ENCODE measurements at places on chromosomes 12 and 14.
A peak's percentile ranks its signal among the peaks of the same experiment; 100 is the strongest.

GRCh38 chr12:46892887-46893286 lies 67.1 kb upstream of the SLC38A4 start:
- DNase-seq, result no peak

GRCh38 chr12:14256555-14257169 lies 108.8 kb upstream of the ATF7IP start:
- DNase-seq, result peak; percentile 62

DNA sequence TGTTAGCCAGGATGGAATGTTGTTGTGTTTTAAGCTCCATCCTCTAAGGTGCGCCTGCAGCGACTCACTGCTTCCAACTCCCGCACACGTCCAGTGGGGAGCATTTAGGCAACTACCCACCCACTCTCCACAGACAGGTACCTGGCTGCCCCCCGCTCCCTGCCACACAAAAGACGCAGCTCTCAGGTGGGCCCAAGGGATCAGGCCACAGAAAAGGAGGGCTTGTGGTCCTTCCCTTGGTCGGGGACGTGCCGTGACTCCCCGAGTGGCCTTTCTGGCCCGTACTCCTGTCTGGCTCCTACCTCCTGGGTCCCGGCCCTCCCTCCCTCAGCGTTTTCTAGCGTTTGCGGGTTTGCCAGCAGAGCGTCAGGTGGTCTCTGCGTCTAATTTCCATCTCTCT lies 16.2 kb downstream of the TEDC1 start:
- DNase-seq, result no peak

DNA sequence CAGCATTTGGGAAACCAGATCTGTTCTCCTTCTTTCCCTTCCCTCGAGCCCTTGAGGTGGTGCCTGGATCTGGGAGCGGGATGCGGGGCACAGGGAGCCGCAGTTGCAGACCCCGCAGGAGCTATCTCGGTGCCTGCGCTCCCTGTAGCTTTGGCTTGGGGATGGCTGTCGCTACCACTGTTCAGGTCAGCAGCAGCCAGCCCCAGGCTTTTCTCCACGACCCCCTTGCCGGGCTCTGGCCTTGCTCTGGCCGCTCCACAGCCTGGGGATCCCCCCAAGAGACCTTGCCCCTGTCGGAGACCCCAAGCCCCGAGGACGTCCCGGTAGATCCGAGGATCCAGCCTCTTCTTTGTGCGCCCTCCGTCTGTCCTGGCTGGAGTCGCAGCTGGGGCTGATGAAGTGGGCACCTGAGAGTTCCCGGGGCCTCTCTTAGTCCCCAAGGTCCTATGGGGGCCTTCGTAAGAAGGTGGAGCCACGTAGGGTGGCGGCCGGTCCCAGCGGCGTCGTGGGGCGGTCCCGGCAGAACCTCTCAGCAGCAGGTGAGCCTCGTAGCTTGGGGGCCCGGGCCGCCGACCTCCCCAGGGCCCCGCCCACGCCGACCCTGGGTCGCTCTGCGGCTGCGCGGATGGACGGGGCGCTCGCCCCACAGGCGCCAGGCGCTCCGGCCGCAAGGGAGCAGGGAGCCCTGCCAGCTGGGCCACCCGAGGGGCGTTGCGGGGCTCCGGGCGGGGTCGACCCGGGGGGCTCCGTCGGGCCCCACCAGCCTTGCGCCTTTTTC lies 1.3 kb downstream of the DDN start:
- no peak for DNase-seq

- DNase-seq, result no peak
These were observed 129.0 kb downstream of the RBM19 start for GRCh38 chr12:113837084-113837483.

GRCh38 chr14:36512585-36513003 lies 7.4 kb downstream of the NKX2-1 start:
- DNase-seq, result no peak

DNA sequence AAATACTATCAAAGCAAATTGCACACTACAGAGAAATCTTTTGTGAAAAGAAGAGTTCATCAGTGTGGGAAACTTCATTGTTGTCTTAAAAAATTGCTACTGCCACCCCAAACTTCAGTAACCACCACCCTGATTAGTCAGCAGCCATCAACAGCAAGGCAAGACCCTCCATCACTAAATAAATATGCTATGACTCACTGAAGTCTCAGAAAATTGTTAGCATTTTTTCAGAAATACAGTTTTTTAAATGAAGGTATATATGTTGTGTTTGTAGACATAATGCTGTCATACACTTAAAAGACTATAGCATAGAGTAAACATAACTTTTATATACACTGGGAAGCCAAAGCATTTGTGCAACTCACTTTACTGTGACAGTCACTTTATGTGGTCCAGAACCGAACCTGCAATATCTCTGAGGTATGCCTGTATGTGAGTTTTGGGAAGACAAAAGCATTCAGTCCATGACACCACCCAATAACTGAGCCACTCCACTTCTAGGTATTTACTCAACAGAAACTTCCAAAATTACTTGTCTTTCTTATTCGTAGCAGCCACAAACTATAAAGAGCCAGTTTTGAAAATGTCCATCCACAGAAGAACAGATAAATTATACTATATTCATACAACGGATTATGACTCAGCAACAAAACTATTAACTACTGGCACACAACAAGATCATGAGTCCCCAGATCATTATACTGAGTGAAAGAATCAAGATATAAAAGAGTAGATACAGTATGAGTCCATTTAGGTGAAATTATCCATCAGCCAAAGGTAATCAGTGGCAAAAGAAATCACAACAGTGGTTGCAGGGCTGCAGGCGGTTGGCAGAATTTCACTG lies 649.6 kb downstream of the BCL11B start:
- DNase-seq, result no peak

- DNase-seq, result no peak
These were observed 598 bp downstream of the HIF1A start for GRCh38 chr14:61695695-61696527.

DNA sequence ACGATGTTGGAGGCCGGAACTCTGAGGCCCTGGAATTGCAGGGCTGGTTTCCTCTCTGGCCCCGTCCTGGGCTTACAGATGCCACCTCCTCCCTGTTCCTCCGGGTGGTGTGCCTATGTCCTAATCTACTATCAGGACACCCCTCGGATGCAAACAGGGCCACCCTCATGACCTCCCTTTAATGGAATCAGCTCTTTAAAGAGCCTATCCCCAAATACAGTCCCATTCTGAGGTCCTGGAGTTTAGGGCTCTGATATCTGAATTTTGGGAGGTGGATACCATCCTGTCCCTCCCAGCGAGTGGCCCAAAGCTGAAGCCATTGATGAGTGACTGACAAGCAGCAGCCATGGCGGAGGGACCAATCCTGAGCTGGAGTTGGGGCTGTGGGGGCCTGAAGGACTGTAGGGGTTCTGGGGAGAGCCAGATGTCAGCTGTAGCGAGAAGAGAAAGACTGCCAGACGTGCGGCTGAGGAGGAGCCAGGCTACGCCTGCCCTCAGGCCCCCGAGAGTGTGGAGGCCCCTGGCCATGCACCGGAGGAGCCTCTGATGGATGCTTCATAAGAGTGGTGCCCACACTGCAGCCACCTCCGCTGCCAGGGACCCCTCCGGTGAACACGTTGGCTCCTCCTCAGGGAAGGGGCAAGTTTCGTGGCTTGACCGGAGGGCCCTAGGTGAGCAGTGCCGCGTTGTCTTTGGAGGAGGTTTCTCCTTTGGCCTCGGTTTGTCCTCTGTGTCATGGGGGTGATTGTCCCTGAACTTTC lies 100.2 kb downstream of the KIF26A start:
- DNase-seq, result peak; percentile 16

GRCh38 chr12:54376596-54376995 lies 7.9 kb downstream of the ZNF385A start:
- DNase-seq, result no peak

DNA sequence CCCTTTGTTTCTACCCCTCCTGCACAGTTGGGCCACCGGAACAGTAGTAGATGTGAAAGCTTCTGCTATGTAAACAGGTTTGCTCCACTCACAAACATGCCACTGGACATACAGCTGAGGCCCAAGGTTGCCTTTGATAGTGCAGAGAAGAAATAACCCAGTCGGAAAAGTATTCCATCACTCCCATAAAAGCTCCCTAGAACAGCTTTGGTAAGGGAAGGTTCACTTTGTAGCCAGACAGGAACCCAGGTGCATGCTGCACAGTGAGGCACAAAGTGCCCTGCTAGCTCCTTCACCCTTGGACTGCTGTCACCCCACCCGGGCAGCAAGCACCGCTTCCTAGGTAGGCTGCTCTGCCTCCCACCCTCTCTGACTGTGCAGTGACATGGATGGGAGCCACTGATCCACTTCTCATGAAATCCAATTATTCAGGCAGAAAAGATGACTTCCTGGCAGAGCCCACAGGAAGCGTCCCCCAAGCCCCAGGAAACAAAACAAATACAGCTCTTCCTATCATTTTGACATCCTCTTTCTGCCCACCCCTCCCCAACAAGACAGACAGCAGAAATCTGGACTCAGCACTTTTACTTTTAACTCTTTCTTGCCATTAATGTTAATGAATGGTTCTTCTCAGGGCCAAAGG lies 100.2 kb downstream of the SRGAP1 start:
- no peak for DNase-seq

DNA sequence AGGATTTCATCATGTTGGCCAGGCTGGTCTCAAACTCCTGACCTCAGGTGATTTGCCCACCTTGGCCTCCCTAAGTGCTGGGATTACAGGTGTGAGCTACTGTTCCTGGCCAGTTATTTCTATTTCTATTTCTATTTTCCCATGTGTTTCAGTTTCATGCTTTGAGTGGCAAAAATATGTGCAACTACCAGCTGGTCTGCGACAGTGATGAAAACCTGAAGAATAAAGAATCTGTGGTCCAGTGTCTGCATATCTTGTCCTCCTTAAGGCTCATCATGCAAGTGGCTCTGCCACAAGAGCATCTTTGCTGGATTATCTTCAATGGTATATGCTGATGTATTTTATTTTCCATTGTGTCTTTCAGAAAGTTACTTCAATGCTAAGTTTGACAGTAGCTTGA lies 17.4 kb downstream of the CFAP54 start:
- DNase-seq, result no peak

DNA sequence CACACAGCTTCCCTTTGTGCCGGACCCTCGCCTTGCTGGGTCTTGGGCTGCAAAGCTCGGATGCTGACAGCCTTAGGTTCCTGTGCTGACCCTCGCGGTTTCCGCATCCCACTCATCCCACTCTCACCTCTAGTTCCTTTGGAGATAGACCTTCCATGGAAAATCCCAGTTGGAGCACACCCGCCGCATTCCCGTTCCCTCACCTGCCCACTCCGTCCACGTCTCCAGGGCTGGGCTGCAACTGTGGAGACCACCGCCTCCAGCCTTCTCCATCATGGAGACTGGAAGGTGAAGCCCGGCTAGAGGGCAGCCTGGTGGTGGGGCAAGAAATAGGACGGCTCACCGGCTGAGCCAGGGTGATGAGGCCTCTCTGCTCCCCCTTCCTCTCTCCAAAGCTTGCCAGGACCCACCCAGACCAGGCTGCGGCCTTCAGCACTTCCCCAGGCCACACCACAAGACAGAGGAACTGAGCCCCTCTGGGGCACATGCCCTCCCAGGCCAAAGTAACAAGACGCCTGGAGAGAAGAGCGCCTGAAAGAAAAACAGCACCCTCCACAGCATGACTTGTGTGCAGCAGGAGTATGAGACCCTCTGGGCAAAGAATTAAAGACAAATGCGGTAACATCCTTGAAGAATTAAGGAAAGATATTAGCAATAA lies 15.0 kb downstream of the TMEM121 start:
- no peak for DNase-seq

DNA sequence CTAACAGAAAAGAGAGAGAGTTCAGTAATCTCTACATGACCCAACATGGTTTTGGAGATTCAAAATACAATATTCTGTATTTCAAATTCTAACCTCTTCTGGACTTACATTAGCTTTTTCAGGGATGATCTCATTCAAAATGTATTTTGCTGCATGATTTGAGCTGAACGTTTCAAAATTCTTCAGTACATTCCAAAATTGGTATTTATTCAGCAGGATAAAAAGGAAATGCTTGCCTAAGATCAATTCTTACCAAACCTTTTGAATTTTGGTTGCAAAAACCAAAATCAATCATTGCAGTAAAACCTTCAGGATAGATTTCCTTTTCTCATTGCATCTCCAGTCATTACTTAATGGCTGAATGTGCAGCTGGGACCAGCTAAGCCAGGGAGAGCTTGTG lies 1761.3 kb upstream of the SEL1L start:
- no peak for DNase-seq

DNA sequence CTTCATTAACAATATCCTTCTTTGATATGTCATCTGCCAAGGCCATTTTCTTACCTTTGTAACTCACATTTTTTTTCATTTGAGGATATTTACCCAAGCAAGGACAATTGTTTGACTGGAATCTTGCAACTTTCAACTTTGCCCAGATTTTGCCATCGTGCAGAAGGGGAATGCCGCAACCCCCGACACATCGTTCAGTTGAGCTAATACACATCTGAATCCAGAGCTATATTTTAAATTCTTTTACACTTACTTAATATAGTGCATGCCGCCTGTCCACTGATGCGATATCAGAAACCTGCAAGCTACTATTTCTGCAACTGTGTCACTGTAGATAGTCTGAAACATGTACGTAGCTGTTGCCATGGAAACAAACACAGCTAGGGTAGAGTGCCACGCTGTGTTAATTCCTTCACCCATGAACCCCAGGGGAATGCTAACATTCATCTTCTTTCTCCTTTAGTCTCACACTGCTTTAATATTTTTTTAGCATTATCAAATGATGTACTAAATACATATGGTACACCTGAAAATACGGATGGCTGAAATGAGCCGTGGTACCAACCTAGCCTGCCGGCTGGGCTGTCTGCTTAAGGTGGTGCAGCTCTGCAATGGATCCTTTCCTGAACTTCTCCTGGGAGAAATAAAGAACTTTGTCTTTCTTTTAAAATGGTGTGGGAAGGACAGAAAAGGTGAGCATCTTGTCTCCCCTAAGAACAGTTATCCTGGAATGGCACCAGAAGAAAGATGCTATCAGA lies 77.0 kb upstream of the FOXN3 start:
- no peak for DNase-seq

DNA sequence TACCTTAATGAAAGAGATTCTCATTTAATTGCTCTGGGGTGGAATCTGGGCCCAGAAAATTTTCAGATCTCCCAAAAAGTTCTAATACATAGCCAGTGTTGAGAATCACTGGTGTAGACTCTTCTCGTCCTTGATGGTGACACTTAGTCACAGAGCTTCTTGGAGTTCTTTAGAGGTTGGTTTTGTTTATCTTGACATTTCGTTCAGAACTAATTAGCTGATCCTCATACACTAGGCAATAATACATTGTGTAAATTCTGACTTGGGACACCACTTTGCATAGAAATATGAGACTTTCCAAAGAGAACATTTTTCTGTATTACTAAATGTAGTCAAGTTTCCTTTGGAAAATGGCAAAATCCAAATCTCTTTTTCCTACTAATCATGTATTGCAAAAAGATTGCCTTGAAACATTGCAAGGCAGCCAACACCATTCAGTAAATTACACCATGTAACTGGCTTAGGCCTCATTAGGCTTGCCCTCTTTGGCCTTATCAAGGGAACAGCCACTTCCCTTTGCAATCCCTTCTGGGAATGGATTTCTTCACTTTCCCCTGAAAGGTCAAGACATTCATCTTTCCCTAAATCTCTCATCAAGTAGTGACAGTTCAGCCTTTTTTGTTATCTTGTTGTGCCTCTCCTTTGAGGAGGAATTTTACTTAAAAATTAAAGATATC lies 102.2 kb downstream of the PAH start:
- no peak for DNase-seq

Measured in H1 (cell line).